ENCODE measurements at places on chromosomes 11 and 22.

DNA sequence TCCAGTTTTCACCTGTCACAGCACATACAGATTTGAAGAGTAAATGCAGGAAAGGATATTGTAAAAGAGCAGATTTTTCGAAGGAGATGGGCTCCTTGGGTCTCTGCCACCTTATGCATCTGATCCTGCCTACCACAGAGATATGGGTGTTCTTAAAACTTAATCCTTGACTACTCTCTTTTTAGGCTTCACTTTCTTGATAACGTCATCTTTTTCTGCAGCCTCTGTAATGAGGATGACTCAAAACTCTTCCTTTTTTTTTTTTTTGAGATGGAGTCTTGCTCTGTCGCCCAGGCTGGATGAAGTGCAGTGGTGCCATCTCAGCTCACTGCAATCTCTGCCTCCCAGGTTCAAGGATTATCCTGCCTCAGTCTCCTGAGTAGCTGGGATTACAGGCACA, 7.8 kb downstream of the PRR14L start:
- DNase-seq: no peak

- DNase-seq: no peak
These were observed 44.9 kb downstream of the OR4C46 start for GRCh38 chr11:54558919-54559318.

- DNase-seq: no peak
These were observed 77.4 kb downstream of the MN1 start for GRCh38 chr22:27724157-27724556.

GRCh38 chr11:74970852-74971395, 17.8 kb upstream of the NEU3 start:
- DNase-seq: no peak

DNA sequence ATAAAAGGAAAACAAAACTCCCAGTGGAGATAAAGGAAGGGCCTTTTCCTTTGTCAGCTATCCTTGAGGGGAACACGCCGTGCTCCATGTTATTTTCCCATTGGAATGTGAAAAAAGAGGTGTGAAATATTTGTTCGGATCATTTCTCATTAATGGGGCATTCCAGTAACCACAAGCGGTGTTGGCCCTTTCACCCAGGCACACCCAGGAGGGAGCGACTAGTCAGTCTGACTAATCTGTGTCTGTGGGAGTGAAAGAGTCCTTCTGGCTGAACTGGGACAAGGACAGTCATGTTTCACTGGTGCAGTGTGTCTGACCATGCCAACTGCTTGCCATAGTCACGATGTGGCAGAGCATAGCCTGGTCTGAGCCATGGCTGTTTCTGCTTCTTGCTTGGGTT, 13.0 kb upstream of the MYEOV start:
- no peak for DNase-seq

- DNase-seq: no peak
These were observed 458.4 kb upstream of the CCDC179 start for GRCh38 chr11:23318670-23319069.

- no peak for DNase-seq
These were observed 183.8 kb upstream of the NTM start for GRCh38 chr11:131186629-131187101.

DNA sequence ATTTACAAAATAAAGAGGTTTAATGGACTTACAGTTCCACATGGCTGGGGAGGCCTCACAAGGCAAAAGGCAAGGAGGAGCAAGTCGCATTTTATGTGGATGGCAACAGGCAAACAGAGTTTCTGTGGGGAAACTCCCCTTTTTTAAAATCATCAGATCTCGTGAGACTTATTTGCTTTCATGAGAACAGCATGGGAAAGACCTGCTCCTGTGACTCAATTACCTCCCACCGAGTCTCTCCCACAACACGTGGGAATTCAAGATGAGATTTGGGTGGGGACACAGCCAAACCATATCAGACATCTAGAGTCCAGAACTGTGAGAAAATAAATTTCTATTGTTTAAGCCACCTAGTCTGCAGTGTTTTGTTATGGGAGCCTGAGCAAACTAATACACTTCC, 80.8 kb downstream of the ME3 start:
- DNase-seq: no peak

DNA sequence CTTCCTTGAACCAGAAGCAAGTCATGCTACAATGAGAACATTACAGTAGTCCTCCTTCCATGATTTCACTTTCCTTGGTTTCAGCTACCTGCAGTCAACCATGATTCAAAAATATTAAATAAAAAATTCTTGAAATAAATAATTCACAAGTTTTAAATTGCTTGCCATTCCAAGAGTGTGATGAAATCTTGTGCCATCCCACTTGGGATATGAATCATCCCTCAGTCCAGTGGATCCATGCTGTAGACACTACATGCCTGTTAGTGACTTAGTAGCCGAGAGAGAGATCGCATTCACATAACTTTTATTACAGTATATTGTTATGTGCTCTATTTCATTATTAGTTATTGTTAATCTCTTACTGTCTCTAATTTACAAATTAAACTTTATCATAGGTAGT, 6.0 kb downstream of the HOATZ start:
- no peak for DNase-seq

- DNase-seq: no peak
These were observed 1620.9 kb downstream of the FAM181B start for GRCh38 chr11:81112718-81113117.
